HepG2 (cell line): ENCODE measurements at places on chromosomes 2 and 18. TPM values are rescaled to one million over a fixed set of nuclear protein-coding genes. Genes with fewer than 3 reads are reported as not detected.

HOXD13 gene
- total RNA-seq = not detected in 2 replicates

DUSP11 gene
- total RNA-seq = 36.2 and 48.9 TPM in 2 replicates

ARID5A gene
- total RNA-seq = 8.0 and 9.5 TPM in 2 replicates

- H3K4me1 ChIP-seq = peaks cover 5% of the 10 kb centered on the region; the same call in 1 of the 2 replicates
- no peaks in the 10 kb centered on the region for H3K36me3 ChIP-seq
- H3K27ac ChIP-seq = no peak overlapping the region
- H3K27me3 ChIP-seq = peaks cover 10% of the 10 kb centered on the region
- no peak overlapping the region for H3K4me3 ChIP-seq
Observed at GRCh38 chr2:10712185-10712809, 9.1 kb upstream of the ATP6V1C2 start.

DNA sequence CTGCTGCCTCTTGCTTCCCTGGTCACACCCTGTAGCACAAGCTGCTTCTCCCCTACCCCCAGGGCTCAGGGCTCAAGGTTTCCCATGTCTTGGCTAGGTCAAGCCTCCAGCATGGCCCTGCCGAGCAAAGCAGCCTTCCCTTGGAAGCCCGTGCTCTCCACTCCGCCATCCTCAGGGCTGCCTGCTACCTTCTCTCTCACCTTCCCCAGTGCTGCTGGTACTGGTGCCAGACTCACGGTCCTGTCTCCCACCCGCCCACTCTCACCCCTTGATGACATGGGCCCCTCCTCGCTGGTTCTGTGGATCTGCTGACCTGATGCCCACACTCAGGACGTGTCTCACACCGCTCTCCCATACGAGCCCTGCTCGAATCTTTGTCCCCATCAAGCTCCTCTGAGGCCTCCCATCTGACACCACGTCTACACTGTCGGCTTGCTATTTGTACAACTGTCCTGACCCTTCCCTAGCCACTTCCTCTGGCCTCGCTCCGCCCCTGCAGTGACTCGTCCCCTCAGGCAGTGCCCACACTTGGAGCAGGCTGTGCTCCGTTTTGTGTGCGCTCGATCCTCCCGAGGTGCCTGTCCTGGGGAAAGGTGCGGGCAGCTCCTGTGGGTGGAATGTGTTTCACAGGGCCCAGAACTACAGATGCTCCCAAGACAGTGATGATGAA lies 49.9 kb downstream of the ZAP70 start:
- H3K4me1 ChIP-seq = no peaks in the 10 kb centered on the region
- no peak for DNase-seq
- no peak overlapping the region for H3K27ac ChIP-seq
- H3K36me3 ChIP-seq = peaks cover 79% of the 10 kb centered on the region
- no peak overlapping the region for H3K4me3 ChIP-seq
- H3K27me3 ChIP-seq = no peaks in the 10 kb centered on the region

DNA sequence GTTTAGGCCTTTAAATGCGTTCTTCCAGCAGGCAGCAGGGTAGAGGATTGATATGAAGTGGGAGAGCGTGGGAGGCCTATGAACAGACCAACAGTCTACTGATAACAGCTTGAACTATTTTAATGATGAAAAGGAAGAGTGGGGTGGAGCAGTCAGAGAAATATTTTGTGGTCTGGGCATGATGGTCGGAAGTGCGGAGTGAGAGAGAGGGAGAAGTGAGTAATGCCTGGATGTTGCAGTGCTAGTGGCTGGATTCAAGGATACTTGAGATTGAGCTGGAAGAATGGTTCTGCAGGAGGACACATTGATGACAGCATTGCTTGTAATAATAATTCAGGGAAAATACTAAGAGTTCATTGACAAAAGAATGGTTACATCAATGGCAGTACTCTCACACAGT lies 151.0 kb upstream of the DAPL1 start:
- H3K27ac ChIP-seq = no peak overlapping the region
- no peak for DNase-seq
- no peaks in the 10 kb centered on the region for H3K4me1 ChIP-seq
- no peaks in the 10 kb centered on the region for H3K27me3 ChIP-seq
- H3K4me3 ChIP-seq = no peak overlapping the region
- H3K36me3 ChIP-seq = peaks cover 10% of the 10 kb centered on the region; the same call in 1 of the 2 replicates

DNA sequence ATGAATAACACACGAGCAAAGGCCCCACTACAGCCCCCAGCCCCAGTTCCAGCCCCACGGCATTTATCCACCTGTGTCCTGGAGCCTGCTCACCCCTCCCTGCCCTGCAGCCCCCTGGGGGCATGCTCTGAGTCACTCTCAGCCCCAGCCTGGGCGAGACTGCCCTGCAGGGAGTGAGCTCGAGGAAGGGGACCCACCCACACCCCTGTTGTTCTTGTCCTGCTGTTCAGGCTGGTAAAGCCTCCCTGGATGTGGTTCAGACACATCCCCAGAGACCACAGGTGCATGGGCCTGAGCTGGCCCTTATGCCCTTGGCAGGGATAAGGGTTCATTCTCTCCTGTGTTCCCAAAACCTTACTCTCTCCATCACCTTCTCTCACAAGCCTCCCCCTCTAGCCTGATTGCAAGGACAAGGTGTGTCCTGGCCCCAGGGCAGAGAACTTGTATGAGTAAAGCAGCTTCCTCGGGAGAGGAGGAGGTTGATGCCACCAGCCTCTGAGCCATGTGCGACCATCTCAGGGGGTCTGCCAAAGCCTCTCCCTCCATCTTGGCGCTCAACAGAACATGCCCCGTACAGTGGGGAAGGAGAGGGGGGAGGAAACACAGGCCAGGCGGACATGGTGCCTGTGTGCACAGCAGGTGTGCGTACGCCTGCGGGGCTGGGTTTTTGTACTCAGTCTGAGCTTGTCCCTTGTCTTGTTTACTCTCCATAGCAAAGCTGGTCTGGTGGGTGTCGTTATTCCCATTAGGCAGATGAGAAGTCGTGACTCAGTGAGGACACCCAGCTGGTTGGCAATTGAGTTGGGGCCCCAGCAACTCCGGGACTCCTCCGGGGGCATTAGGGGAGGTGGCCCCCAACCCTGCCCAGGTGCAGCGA lies 64.4 kb downstream of the CIB4 start:
- H3K4me3 ChIP-seq = no peak overlapping the region
- no peak for DNase-seq
- H3K27me3 ChIP-seq = peaks cover 90% of the 10 kb centered on the region
- H3K36me3 ChIP-seq = no peaks in the 10 kb centered on the region

- DNase-seq = peak; percentile 33
- H3K36me3 ChIP-seq = no peaks in the 10 kb centered on the region
- no peak overlapping the region for H3K27ac ChIP-seq
- no peaks in the 10 kb centered on the region for H3K27me3 ChIP-seq
- no peaks in the 10 kb centered on the region for H3K4me1 ChIP-seq
- H3K4me3 ChIP-seq = no peak overlapping the region
Observed at GRCh38 chr2:207674826-207675225, 36.6 kb upstream of the CCNYL1 start.

- H3K27ac ChIP-seq = no peak overlapping the region
- peaks cover 15% of the 10 kb centered on the region for H3K36me3 ChIP-seq
- H3K4me1 ChIP-seq = no peaks in the 10 kb centered on the region
- no peak for DNase-seq
- no peaks in the 10 kb centered on the region for H3K27me3 ChIP-seq
Observed at GRCh38 chr2:238015705-238016104, 45.1 kb upstream of the SCLY start.

DNA sequence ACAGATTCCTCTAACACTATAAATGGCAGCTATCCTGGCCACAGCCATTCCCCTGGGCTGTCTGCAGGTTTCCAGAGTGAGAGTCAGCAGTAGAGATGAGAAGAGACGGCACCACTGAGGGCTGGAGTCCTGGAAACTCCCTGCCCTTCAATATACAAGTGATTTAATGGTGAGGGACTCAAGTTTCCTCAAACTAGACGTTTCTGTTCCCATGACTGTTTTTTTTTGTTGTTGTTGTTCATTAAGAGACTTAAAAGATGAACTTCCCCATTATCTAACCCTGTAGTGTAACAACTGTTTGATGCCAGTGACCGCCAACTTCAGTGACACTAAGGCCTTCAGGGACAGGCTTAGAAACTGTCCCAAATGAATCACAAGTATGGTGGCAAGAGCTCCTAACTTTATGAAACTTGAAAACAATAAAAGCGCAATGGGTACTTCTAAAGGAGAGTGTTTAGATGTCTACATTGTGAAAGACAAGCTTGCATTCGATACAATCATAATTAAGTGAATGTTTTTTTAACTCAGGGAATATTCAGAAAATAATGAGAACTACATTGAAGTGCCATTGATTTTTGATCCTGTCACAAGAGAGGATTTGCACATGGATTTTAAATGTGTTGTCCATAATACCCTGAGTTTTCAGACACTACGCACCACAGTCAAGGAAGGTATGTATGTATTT lies 34.0 kb downstream of the IL1R2 start:
- peaks cover 100% of the 10 kb centered on the region for H3K4me1 ChIP-seq
- no peak for DNase-seq
- H3K27ac ChIP-seq = peak overlapping the region; percentile 51
- no peak overlapping the region for H3K4me3 ChIP-seq
- H3K36me3 ChIP-seq = no peaks in the 10 kb centered on the region

DNA sequence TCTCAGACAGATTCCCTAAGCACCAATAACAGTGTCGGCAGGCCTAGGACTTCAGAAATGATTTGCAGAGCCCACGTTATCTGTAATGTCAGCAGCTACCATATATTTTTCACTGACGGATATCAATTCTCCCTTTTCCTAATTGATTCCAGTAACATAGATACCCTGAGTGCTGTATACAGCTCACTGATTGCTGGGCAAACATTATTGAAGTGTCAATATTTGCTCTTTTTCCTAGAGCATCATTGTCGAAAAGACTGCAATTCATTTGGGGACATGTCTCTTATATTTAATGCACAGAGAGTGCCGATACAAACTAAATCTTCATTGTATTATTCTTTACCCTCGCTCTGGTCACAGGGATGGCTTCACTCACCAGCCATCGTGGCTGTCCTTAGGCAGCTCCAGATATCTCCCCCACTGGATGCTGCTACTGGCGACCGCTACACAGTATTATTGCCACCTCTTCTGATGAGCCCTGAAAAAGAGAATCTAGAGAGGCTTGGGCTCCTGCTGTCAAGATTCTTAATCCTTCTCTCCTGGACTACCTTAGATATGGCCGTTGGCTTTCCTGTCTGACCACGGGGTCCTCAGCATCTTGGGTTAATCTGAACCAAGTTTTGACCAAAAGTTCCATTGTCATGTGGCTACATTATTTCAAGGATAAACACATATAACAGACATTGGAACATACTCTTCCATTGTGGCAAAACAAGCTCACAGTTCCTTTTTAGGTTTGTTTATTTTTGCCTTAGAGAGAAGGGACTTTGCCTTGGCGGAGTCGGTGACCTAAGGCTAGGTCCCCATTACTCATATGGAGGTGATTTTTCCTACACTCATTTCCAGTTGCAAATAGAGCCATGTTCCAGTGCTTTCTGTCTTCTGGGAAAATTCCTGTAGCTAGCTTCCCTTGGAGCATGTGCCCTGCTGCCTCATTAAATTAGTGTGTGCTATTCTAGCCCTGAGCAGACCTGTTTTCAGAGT lies 105.4 kb downstream of the CPO start:
- H3K36me3 ChIP-seq = no peaks in the 10 kb centered on the region
- peaks cover 23% of the 10 kb centered on the region for H3K4me1 ChIP-seq
- H3K4me3 ChIP-seq = no peak overlapping the region
- DNase-seq = peak; percentile 29
